ENCODE measurements at places on chromosomes 13 and 19.

GRCh38 chr19:372306-372890 lies 27.8 kb upstream of the MIER2 start:
- no peak for DNase-seq

GRCh38 chr19:3658004-3658869 lies 31.6 kb upstream of the CACTIN start:
- no peak for DNase-seq

GRCh38 chr13:28049880-28050875 lies 50.2 kb downstream of the FLT3 start:
- no peak for DNase-seq

GRCh38 chr13:40452038-40452666 lies 214.3 kb downstream of the FOXO1 start:
- DNase-seq, result no peak

- no peak for DNase-seq
Measured at GRCh38 chr19:7595466-7596133, at the start of gene CAMSAP3. CAMSAP3 (plus strand) TSS chr19:7595863; CDS start chr19:7596003, 140 bp downstream.

- no peak for DNase-seq
Measured at GRCh38 chr19:16751701-16752100, 32.1 kb downstream of the NWD1 start.

DNA sequence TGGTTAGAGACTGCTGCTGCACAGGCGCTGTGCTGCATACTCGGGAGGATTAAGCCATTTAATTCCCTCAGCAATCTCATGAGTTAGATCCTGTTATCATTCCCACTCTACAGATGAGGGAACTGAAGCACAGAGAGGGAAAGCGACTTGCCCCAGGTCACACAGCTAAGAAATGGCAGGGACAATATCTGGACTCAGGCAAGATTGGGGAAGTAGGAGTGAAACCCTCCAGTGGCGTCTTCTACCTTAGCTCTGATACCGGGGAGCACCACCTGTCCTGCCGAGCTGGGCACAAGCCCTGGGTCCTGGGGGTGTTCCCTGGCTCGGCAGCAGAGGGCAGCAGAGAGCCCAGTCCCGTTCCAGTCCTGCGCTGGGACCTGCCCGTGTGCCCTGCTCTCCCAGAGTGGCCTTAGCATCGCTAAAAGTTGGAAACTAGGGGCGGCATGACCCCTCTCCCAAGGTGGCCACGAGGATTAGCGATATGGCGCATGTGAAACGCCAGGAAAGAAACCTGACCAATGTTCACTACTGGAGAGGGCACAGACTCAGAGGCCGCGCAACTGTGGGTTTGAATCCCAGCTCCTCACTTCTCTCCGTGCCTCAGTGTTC lies 20.5 kb downstream of the CYTH2 start:
- DNase-seq, result peak; percentile 70

GRCh38 chr13:110166598-110166997 lies 140.4 kb downstream of the COL4A1 start:
- no peak for DNase-seq

- DNase-seq, result peak; percentile 14
Measured at GRCh38 chr13:50126263-50126992, 111.2 kb downstream of the KCNRG start.

GRCh38 chr19:2057484-2058469 lies 6.7 kb upstream of the MKNK2 start:
- DNase-seq, result no peak

DNA sequence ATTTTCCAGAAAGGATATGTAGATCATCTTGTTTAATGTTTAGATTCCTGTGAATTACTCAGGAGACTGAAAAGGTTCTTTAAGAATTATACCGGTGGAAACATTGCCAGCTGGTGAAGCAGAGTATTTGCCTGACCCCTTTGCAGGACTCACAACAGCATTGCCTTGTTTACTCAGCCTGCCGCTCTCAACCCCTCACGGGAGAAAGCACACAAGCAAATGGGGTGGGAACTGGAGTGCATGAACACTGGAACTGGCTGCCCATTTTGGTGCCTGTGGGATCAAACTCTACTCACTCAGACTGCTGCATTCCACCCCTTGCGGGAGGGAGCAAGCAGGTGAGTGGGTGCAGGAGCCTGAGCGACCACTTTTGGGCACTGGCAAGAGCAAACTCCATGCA lies 804.7 kb upstream of the SLITRK1 start:
- no peak for DNase-seq

GRCh38 chr13:100240109-100240779 lies 151.4 kb downstream of the PCCA start:
- DNase-seq, result no peak

GRCh38 chr13:25135896-25136295 lies 36.2 kb downstream of the AMER2 start:
- DNase-seq, result no peak

DNA sequence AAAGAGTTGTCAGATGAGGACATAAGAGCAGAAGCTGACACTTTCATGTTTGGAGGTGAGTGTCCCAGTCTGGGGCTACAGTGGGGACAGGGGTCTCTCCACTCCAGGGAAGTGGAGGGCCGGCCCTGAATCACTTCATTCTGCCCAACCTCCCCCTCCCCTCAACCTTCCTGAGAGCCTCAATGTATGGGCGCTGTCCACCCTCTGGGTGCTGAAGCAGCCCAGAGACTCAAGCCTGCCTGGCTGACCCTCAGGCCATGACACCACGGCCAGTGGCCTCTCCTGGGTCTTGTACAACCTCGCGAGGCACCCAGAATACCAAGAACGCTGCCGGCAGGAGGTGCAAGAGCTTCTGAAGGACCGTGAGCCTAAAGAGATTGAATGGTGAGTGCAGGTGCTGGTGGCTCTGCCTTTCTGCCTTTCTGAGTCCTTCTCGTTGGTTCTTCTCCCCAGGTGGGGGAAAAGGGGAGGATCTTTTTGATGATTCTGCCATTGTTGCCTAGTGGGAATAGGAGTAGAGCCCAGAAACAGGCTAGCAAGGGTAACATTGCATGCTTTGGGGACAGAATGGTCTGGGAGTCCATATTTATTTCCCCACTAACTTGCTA lies 8.8 kb downstream of the CYP4F8 start:
- no peak for DNase-seq

DNA sequence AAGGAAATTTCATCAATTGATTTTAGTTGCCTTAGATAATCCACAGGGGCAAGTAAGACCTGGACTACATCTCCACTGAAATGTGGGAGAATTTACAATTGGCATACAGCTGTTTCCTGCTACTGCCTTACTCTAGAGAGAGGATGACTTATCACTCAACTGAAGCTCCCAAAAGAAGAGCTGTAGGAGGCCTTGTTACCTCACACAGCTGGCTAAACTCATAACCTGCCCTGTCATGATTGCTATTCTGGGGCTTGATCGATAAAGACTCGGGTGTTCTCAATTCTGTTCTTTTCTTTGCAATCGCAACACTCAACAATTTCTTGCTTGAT lies 1396.4 kb downstream of the EFNB2 start:
- no peak for DNase-seq

GRCh38 chr13:112843392-112844111 lies 125.5 kb upstream of the MCF2L start:
- DNase-seq, result no peak

DNA sequence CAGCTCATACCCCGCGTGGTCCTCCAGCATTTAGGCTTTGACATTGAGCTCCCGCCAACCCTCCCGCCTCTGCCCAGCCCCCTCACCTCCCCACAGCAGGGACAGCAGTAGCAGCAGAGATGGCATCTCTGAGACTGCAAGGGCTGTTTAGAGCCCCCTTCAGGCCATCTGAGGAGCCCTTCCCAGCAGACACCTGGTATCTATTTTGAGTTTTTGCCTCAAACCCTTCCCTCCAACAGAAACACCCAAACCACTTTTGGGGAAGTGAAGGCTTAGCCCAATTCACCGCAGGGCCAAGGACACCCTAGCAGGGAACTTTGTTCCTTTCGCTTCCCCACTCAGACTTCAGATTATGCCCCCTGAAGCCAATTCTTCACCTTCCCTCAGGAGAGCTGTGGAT lies 6.3 kb upstream of the ZNF175 start:
- DNase-seq, result no peak

DNA sequence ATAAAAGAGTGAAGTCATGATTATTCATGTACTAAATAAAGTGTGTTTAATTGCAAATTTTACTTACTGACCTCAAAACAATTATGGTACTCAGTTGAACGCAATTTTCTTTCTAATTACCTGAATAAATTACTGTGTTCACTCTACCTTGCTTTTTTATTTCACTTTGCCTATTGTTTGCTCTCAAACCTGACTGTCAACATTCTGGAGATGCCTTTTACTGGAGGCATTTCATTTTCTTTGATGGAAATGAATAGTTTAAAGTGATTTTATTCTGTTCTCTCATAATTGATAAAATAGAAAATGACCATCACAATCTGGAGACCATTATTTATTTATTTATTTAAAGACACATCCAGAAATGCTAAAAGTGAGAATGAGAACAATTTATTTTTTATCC lies 811.5 kb upstream of the ATXN8OS start:
- no peak for DNase-seq

- DNase-seq, result no peak
Measured at GRCh38 chr19:29841209-29841558, 29.4 kb downstream of the CCNE1 start.

DNA sequence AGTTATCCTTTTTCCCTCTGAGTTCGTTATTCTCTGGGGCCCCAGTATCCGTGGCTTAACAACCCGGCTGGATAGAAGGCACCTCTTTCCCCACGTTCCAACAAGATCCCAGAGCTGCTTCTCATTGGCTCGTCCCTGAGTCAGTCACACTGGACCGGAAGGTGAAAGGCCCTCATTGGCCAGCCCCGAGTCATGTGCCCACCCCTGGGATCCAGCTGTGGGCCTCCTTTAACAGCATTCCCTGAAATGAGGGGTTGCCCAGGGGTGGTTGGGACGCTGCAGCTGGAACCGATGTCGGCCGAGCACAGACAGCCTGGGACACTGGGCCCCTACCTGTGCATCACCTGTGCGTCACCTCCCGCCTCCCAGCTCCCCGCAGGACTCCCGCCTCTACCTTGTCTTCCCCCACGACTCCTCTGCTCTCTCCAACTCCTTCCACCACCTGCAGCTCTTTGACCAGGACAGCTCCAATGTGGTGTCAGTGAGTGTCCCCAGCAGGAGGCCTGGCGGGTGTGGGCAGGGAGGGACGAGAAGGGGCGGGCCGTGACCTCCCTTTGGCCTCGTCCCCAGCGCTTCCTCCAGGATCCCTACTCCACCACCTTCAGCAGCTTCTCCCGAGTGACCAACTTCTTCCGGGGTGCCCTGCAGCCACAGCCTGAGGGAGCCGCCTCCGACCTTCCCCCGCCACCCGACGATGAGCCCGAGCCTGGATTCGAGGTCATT lies 4.3 kb downstream of the TBC1D17 start:
- DNase-seq, result no peak

- no peak for DNase-seq
Measured at GRCh38 chr19:45117167-45117594, 24.2 kb downstream of the PPP1R37 start.

DNA sequence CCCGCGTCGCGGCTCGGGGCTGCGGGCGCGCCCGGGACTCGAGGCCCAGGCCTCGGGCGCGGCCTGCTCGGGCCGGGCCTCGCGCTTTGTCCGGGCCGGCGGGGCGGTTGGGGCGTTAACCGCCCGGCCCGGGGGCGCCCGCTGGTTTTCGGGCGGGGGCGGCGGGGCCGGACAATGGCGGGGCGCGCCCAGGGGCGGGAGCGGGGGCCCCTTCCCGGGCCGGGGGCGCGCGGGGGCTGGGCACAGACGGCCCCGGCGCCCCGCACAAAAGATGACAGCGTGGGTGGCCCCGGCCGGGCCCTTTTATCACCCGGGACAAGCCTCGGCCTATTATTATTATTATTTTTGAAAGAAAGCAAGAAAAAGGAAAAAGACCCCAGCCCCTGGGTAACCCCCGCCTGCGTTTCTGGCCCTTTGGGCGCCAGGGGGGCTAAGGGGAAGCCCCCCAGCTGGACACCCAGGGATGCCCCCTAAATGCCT lies 419 bp downstream of the KDM4B start:
- no peak for DNase-seq

- DNase-seq, result no peak
Measured at GRCh38 chr19:6011794-6012193, 33.9 kb upstream of the RANBP3 start.

- DNase-seq, result no peak
Measured at GRCh38 chr19:7853770-7854128, 20.4 kb downstream of the PRR36 start.

DNA sequence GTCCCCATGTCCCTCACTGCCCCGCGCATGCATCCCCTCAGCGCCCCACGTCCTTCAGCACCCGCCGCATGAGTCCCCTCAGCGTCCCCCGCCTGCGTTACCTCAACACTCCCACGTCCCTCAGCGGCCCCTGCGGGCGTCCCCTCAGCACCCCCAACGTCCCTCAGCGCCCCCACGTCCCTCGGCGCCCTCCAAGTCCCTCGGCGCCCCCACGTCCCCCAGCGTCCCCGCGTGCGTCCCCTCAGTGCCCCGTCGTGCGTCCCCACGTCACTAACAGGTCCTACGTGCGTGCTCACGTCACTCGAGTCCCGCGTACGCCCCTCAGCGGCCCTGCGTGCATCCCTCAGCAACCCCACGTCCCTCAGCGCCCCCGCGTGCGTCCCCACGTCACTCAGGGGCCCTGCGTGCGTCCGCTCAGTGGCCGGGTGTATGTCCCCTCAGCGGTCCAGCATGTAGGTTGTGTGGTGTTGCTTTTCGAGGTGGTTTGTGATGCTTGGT lies 19.5 kb upstream of the GAS6 start:
- no peak for DNase-seq

DNA sequence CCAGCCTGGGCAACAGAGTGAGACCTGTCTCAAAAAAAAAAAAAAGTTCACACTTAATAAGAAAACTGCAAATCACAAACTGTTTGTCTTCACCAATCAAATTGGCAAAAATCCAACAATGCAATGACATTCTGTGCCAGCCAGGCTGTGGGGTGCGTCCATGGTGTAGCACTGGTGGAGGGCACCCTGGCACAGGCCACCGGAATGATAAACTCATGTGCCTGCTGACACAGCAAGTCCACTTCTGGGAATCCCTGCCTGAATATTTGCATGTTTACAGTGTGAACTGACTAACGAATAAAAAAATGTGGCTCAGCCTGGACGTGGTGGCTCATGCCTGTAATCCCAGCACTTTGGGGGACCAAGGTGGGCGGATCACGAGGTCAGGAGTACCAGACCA lies 1.6 kb upstream of the LRRC25 start:
- DNase-seq, result no peak

- peak; percentile 15 for DNase-seq
Measured at GRCh38 chr13:113448885-113449692, 4.2 kb downstream of the ADPRHL1 start.

GRCh38 chr13:111359237-111359915 lies 38.9 kb downstream of the TEX29 start:
- no peak for DNase-seq

DNA sequence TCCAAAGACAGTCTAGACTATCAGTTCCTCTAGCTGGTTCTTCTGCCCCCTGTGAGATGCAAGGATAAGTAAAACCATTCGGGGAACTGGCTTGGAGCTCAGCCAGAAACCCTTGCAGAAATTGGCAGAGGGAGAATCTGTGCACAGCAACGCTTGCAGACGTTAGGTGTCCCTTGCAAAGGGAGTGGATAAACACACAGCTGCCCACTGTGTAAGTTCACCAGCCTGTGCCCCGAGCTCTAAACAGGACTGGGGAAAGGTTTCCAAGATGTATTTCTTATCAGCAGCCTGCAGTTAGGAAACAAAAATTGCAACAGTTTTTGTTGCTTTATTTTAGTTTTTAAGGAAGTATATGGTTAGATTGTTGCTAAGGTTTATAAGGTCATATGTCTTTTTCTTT lies 19.0 kb upstream of the ADGRE1 start:
- no peak for DNase-seq

- no peak for DNase-seq
Measured at GRCh38 chr19:3140667-3141038, 4.8 kb downstream of the GNA15 start.

GRCh38 chr19:34744896-34745690 lies 11.1 kb downstream of the ZNF181 start:
- no peak for DNase-seq

- DNase-seq, result no peak
Measured at GRCh38 chr19:48600679-48601417, 5.7 kb upstream of the SPACA4 start.
